ENCODE measurements at places on chromosomes 4 and X. TPM values are rescaled to one million over a fixed set of nuclear protein-coding genes. Genes with fewer than 3 reads are reported as not detected.

Gene AKAP4
- total RNA-seq: not detected

Gene FRMPD4
- total RNA-seq: 2.0 TPM

Gene NLRP2B
- total RNA-seq: not detected

Gene RRH
- total RNA-seq: 0.22 TPM

Gene CABS1
- total RNA-seq: not detected

Gene XAGE2
- total RNA-seq: not detected

Gene MRFAP1
- 262 TPM for total RNA-seq

Gene STAP1
- not detected for total RNA-seq

Gene EDA
- 5.9 TPM for total RNA-seq

Gene MAGEA2B
- total RNA-seq: not detected

Gene RRAGB
- total RNA-seq: 11.9 TPM

Gene TRIM61
- 1.5 TPM for total RNA-seq

Gene CETN2
- 22.3 TPM for total RNA-seq

Gene ARHGAP4
- total RNA-seq: 22.9 TPM

DNA sequence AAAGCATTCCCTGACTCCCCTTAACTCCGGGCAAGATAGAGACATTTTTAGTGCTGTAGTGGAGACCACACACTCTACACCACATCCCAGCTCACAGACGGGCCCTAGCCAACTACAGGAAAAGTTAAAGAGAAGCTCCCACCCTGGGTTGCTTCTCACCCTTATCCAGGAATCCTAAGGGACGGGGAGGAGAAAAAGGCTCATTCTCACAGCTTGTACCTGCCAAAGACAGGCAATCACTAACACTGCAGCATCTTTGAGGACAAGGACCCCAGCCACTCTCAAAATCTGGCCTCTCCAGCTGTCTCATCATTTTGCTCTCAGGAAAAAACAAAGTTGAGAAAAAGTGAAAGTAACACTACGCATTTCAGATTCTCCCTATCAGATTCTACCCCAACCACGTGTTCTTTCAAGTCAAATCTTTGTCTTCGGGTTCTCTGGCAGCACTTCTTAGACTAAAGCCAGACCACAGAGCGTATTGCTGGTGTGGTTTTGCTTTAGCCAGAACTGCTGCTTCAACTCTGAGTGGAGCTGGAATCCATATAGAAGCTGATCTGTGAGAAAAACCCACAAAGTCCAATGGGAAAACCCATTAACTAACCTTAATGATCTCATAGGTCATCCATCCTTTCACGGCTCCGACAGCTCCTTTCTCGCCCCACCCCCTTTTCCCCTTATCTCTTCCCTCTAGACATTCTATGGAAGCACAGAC lies 605.9 kb upstream of the DIPK2B start:
- no peak for DNase-seq

DNA sequence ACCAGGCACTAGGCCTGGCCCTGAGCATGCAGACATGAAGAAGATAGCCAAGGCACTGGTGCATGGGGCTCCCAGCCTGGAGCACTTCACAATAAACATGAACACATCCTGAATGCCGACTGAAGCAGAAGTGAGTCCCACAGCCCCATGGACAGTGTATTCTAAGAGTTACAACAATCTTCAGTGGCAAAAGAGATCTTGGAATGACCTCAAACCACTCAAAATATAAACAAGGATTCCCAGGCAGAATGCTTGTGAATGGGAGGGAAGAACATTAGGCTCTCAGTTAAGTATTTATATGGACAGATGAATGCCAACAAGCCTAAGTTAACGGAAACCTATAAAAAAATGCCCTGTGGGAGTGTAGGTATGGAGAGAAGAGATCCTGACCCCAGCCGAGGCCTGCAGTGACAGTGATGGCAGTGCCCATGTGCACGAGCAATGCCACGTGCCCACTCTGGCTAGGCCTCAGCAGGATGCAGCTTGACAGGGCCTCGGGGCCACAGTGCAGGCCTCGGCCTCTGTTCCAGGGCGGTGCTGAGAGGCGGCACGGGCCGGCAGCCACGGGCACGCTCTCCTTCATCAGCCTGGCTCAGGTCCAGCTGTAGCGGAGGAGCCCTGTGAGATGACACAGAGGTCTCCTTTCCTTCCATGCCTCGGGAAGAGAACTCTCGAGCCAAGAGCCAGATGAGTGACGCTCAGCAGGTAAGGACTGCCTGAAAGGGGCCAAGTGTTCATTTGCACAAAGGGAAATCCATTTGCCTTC lies 49.2 kb downstream of the IRF2 start:
- no peak for DNase-seq

DNA sequence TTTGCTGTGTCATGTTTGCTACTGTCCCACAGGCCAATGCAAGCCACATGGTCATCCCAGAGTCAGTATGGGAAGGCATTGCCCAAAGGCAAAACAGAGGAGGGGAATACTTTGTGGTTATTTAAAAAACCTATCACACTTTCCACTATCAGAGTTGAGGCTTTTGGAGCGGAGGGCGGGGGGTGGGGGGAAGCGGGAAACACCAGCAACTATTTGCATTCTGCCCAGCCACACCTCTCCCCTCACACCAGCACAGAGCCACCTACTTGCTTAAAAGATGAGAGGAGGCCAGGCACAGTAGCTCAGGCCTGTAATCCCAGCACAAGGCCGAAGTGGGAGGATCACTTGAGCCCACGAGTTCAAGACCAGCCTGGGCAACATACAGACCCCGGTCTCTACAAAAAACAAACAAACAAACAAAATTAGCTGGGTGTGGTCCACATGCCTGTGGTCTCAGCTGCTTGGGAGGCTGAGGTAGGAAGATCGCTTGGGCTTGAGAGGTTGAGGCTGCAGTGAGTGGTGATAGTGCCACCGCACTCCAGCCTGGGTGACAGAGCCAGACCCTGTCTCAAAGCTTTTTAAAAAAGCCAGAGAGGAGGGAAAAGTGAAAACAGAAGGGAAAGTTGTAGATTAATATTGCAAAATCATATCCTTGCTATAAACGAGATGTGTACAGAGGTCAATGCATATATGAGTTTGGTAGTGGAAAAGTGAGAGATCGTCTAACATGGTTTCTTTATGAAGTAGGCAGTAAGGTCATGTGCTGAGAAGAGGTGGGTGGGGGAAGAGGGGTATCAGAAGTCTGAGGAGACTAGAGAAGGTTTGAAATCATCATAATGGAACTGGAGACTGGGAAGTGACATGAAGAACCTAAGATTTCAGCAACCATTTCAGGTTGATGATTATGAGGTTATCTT lies 1.9 kb upstream of the CHST7 start:
- no peak for DNase-seq

GRCh38 chr4:41050880-41051775 lies 163.2 kb downstream of the APBB2 start:
- DNase-seq: peak; percentile 80

DNA sequence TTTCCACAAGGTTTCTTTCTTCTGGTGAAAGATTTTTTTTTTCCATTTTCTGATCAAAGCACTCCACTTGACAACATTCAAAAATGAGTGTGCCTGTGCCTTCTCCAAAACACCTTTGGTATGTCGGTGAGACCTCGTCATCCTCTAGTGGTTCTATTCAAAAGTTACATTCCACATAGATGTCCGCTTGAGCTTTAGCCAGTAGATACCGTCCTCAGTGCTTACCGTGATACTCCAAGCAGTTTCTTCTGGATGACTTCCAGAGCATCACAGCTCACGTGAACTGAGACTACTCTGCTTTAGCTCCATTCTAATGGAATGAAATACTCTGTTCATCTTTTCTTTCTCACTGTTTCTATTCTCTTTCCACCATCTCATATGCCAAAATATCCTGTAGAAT lies 38.2 kb upstream of the VEGFC start:
- no peak for DNase-seq

- no peak for DNase-seq
Measured at GRCh38 chr4:157096439-157096838, 20.5 kb downstream of the GLRB start.

- DNase-seq: peak; percentile 88
Measured at GRCh38 chr4:140756319-140757231, at the start of gene TBC1D9. Gene TBC1D9, minus strand, starts transcription at chr4:140756385. Its CDS starts 340 bp downstream, at chr4:140756045.

DNA sequence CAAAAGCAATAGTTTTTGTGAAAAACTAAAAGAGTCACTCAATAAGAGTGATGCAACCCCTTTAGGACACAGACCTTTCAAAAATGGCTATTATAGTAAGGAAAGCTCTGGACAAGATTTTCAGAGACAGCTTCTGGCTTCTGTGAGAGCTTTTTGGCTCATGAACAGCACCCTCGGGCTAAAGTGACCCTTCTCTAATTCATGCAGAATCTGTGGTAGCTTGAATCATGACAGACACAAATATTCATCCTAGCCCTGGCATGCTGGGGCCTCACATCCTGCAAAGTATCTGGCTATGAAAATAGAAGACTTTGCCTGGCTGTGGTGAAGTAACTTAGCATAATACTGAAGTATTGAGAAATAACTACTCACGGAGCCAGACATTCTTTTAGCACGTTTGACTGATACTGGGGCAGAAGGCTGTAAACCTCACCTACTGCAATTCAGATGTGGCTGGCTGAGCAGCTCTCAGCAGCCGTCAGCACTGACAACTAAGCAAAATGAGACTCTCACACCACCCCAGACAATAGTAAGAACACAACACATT lies 327.3 kb downstream of the MAPK10 start:
- no peak for DNase-seq

- no peak for DNase-seq
Measured at GRCh38 chrX:138763761-138764160, 52.2 kb upstream of the FGF13 start.

DNA sequence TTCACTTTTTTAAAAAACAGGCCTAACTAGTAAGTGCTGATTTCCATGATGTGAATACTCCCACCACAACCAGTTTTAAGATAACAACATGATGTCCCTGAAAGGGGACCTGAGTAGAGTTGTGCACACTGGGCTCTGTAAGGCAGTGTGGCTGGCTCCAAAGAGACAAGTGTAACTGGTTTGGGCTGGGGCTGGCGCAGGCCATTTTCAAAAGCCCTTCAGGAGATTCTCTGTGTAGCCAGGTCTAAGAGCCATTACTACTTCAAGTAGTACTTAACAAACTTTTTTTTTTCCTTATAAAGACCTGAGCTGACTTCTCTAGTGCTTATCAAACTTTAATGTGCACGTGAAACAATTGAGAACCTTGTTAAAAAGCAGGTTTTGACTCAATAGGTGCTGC lies 4.3 kb downstream of the QRFPR start:
- DNase-seq: no peak

GRCh38 chrX:100659431-100660137 lies 15.6 kb downstream of the SRPX2 start:
- no peak for DNase-seq

DNA sequence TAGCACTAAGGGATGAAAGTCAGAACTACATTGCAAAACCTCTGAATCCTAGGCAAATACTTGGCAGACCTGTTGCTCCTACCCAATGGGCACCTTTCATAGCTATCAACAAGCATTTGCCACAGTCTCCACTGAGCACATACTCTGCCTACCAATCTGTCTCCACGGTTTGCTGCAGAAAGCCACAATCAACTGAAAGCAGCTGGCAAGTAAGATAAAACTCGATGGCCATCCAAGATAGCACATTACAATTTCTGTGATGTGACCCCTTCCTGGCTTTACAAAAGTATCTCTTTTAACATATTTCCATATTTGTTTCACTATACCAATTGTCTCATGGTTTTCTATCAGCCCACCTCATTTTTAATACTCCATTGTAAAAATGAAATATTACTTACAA lies 1060.5 kb upstream of the INTU start:
- DNase-seq: no peak

GRCh38 chr4:7435471-7436061 lies 836 bp upstream of the PSAPL1 start:
- no peak for DNase-seq

GRCh38 chrX:150664290-150664689 lies 28.9 kb upstream of the MTMR1 start:
- no peak for DNase-seq

All from cardiac septum (tissue), 1 donor.